Progenitor cell of endocrine pancreas (in vitro differentiated cells): ENCODE measurements at places on chromosomes 12 and 14. TPM values are rescaled to one million over a fixed set of nuclear protein-coding genes. Genes with fewer than 3 reads are reported as not detected.

The IL31 gene
- total RNA-seq = not detected in 2 replicates

DNA sequence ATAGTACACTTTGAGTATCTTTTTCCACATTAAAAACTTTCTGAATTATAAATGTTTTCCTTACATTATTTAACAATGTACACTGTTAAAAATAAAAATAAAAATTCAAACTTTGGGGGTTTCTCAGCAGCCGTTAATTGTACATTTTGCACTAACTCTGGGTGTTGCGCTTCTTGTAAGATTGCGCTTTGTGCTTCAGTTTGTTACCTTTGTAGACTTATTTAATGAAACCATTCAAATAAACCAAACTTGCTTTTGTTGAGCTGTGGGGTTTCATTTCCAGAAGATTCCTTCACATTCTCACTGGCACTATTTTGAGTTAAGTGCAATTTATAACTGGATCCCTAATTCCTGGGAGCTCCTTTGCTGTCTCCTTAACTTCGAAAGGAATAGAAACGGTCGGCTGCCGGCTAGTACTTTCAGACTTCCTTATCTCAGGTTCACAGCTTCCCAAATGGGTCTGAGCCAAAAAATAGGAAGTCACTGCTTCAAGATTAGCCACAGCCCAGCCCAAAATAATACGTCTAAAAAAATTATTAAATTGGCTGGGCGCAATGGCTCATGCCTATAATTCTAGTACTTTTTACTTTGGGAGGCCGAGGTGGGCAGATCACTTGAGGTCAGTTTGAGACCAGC is 38.2 kb downstream of the RAD52 start:
- H3K27ac ChIP-seq = no peak overlapping the region
- H3K27me3 ChIP-seq = no peaks in the 10 kb centered on the region
- DNase-seq = no peak
- H3K36me3 ChIP-seq = peaks cover 58% of the 10 kb centered on the region
- no peak overlapping the region for H3K4me3 ChIP-seq
- H3K4me1 ChIP-seq = no peaks in the 10 kb centered on the region

GRCh38 chr14:61646366-61647116 is 48.8 kb upstream of the HIF1A start:
- H3K27me3 ChIP-seq = peaks cover 5% of the 10 kb centered on the region
- no peak overlapping the region for H3K4me3 ChIP-seq
- H3K27ac ChIP-seq = no peak overlapping the region
- H3K36me3 ChIP-seq = no peaks in the 10 kb centered on the region
- H3K4me1 ChIP-seq = no peaks in the 10 kb centered on the region

GRCh38 chr12:68290126-68290525 is 36.7 kb upstream of the IL22 start:
- H3K36me3 ChIP-seq = peaks cover 2% of the 10 kb centered on the region
- H3K4me3 ChIP-seq = no peak overlapping the region
- H3K27ac ChIP-seq = no peak overlapping the region
- no peaks in the 10 kb centered on the region for H3K27me3 ChIP-seq
- H3K4me1 ChIP-seq = peaks cover 1% of the 10 kb centered on the region

GRCh38 chr12:8860165-8860961 is 37.9 kb downstream of the A2ML1 start:
- no peaks in the 10 kb centered on the region for H3K36me3 ChIP-seq
- DNase-seq = no peak
- H3K4me1 ChIP-seq = no peaks in the 10 kb centered on the region

GRCh38 chr12:88952562-88952942 is 372.3 kb upstream of the KITLG start:
- no peak overlapping the region for H3K27ac ChIP-seq
- H3K27me3 ChIP-seq = peaks cover 8% of the 10 kb centered on the region
- DNase-seq = no peak
- H3K36me3 ChIP-seq = no peaks in the 10 kb centered on the region
- peaks cover 26% of the 10 kb centered on the region for H3K4me1 ChIP-seq
